ENCODE measurements at places on chromosomes 7 and 10.

DNA sequence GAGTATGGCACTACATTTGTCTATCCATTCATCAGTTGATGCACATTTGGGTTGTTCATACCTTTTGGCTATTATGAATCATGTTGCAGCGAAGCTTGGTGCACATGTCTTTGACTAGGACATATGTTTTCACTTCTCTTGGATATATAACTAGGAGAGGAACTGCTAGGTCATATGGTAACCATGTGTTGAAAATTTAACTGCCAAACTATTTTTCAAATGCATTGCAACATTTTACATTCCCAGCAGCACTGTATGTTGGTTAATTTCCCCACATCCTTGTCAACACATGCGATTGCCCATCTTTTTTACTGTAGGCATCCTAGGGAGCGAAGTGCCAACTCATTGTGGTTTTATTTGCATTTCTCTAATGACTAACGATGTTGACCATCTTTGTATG lies 183.4 kb downstream of the PRKCQ start:
- DNase-seq, result no peak

DNA sequence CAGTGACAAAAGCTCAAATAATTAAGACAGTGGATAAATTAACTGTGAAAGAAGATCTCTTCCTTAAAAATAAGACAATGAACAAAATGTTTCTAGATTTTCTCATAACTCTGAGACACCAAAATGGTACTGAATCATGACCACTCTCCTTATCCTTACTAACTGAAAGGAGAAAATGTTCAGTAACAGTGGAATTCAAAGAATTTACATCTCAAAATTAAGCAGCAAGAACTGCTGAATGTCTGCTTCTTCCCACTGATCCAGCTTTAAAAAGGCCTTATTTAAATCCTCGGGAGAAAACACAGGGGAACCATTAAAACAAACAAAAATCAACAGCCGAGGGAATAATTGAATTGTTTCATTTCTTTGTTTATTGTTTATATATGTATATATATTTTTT lies 27.3 kb upstream of the PLXDC2 start:
- no peak for DNase-seq

- no peak for DNase-seq
These were observed 13.4 kb downstream of the TMEM209 start for GRCh38 chr7:130191791-130192190.

DNA sequence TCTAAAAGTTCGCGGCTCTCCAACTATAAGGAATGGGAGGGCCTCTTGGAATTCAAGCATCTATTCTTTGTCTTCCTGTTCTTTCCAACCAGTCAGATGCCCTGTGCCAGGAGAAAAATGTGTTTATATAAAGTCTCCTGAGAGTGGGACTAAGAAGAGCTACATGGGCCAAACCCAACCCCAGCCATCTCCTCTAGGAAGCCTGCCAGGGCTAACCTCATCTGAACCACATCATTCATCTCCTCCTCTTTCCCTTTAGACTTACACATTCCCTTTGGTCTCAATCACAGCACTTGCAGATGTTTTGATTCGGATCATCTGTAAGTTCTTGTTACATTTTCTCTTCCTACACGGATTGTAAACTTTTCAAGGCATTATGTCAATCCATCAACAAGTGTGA lies 62.6 kb downstream of the DOCK4 start:
- no peak for DNase-seq

GRCh38 chr7:140121326-140121725 lies 55.5 kb downstream of the KDM7A start:
- no peak for DNase-seq

GRCh38 chr7:98990356-98990755 lies 112.0 kb downstream of the TRRAP start:
- DNase-seq, result no peak

- no peak for DNase-seq
These were observed 550.8 kb downstream of the IPMK start for GRCh38 chr10:57716884-57717283.

GRCh38 chr7:33841705-33842129 lies 63.6 kb upstream of the BMPER start:
- peak; percentile 23 for DNase-seq

DNA sequence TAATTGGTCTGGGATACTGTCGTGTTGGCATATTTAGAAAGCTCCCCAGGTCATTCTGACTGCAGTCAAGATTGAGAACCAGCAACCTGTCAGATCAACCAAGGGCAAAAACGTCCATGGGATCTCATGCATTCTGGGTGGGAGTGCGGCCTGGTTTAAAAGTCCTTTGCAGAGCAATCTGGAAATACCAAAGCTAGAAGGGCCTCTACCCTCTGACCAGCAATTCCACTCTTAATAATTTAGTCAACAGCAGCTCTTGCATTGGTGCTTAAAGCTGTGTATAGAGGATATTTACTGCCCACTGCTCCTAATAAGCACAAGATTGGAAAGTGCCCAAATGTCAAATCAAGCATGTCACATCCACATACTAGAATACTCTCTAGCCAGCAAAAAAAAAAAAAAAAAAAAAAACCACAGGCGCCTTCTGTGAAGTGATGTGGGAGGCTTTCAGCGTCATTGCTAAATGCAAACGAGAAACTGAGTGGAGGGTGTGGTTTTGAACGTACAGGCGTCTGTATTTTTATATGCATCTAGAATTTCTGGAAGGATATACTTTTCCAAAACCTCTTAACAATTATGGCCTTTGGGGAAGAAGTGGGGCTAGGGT lies 44.8 kb upstream of the HSPA12A start:
- DNase-seq, result no peak

- DNase-seq, result no peak
These were observed 53.8 kb downstream of the TAX1BP1 start for GRCh38 chr7:27793780-27794179.

GRCh38 chr7:108224387-108224786 lies 94.2 kb upstream of the LAMB4 start:
- DNase-seq, result no peak

GRCh38 chr10:60777696-60778213 lies 523 bp upstream of the CDK1 start:
- DNase-seq, result no peak

GRCh38 chr10:112938808-112939482 lies 11.1 kb upstream of the TCF7L2 start:
- DNase-seq, result no peak

DNA sequence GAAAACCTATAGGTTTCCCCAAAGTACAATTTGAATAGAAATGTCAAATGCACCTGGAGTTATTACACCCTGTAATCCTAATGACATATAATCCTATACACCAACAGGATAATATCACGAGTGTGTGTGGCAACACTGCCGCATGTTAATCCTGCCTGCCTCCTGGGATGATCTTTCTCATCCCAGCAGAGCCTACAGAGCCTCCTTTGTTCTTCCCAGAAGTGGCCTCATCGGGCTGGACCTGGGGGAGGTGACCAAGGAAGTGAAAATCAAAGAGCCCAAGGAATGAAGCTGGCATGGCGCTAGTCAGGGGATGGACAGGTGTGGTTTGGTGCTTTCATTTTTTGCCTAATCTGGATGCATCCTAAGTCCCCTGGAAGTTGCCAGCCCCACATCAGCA lies 29.5 kb upstream of the LEP start:
- no peak for DNase-seq

GRCh38 chr7:138980563-138981291 lies 462 bp downstream of the KIAA1549 start:
- DNase-seq, result no peak

DNA sequence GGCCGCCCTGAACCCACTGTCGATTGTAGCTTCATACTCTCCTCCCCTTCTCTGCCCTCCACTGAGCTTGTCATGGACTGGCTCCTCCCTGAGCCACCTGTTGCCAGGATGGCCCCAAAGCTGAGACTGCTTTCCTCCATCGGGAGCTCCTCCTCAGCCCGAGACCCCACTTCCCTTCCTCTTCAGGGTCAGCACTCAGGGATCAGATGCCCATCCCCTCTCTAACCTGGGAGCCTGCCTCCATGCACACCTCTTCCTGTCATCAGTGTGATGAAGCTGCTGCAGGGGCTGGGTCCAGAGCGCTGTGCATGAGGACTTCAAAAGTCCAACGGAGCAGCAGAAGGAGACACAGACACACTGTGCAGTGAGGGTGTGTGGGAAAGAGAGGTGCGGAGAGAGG lies 201.1 kb downstream of the WDR37 start:
- no peak for DNase-seq

- no peak for DNase-seq
These were observed 86.5 kb downstream of the RTKN2 start for GRCh38 chr10:62182171-62182570.
